Fibroblast of lung (primary cell): ENCODE measurements at places on chromosomes 3 and 15. TPM values are rescaled to one million over a fixed set of nuclear protein-coding genes. Genes with fewer than 3 reads are reported as not detected.

The CLDN16 gene
- total RNA-seq = under 0.01 and 0.33 TPM in 2 replicates

DNA sequence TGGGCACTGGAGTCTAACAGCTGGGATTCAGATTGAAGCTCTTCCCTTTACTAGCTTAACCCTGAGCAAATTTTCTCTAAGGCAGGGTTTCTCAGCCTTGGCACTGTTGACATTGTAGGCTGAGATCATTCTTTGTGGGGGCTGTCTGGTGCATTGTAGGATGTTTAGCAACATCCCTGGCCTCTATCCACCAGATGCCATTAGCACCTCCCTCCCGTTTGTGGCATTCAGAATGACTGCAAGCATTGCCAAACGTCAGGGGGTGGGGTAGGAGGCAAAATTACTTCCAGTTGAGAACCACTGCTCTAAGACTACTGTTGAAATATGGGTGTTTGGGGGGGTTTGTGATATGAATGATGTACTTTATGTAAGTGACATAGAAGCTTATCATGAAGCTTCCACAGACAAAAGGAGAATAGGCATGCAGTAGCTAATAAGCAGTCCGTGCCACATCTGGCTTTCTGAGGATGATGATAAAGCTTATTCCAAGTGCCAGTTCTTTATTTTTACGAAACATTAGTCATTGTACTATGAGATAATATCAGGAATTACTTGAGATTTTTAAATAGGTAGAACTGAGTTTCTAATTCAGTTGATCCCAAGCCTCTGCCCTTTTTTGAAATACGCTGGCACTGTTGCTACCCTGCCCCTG, 39.3 kb downstream of the NKIRAS1 start:
- no peaks in the 10 kb centered on the region for H3K27me3 ChIP-seq
- peak; percentile 83 for DNase-seq
- H3K36me3 ChIP-seq = no peaks in the 10 kb centered on the region
- H3K4me3 ChIP-seq = no peak overlapping the region
- H3K4me1 ChIP-seq = peaks cover 28% of the 10 kb centered on the region

The CPN2 gene
- total RNA-seq = not detected in 2 replicates

- H3K27me3 ChIP-seq = no peaks in the 10 kb centered on the region
- H3K27ac ChIP-seq = no peak overlapping the region
- DNase-seq = no peak
- H3K4me3 ChIP-seq = no peak overlapping the region
- H3K4me1 ChIP-seq = peaks cover 8% of the 10 kb centered on the region
- no peaks in the 10 kb centered on the region for H3K36me3 ChIP-seq
These were observed 43.4 kb downstream of the MYO5A start for GRCh38 chr15:52485290-52485689.

GRCh38 chr15:101411581-101411980, 77.9 kb downstream of the PCSK6 start:
- no peak overlapping the region for H3K4me3 ChIP-seq
- no peak overlapping the region for H3K27ac ChIP-seq
- DNase-seq = no peak
- no peaks in the 10 kb centered on the region for H3K27me3 ChIP-seq

The COLQ gene
- 0.26 and 0.33 TPM in 2 replicates for total RNA-seq

GRCh38 chr15:80790236-80790635, 11.1 kb downstream of the CEMIP start:
- H3K4me1 ChIP-seq = no peaks in the 10 kb centered on the region
- no peak for DNase-seq
- peaks cover 12% of the 10 kb centered on the region for H3K36me3 ChIP-seq
- no peak overlapping the region for H3K27ac ChIP-seq
- H3K4me3 ChIP-seq = no peak overlapping the region

- H3K4me3 ChIP-seq = no peak overlapping the region
- H3K27me3 ChIP-seq = no peaks in the 10 kb centered on the region
- no peaks in the 10 kb centered on the region for H3K4me1 ChIP-seq
These were observed 33.0 kb downstream of the FAM98B start for GRCh38 chr15:38486936-38487335.

GRCh38 chr3:94548581-94549316, 485.9 kb downstream of the NSUN3 start:
- H3K36me3 ChIP-seq = no peaks in the 10 kb centered on the region
- H3K27me3 ChIP-seq = no peaks in the 10 kb centered on the region
- no peaks in the 10 kb centered on the region for H3K4me1 ChIP-seq

- H3K4me1 ChIP-seq = peaks cover 3% of the 10 kb centered on the region
- H3K4me3 ChIP-seq = no peak overlapping the region
- no peaks in the 10 kb centered on the region for H3K36me3 ChIP-seq
- H3K27ac ChIP-seq = no peak overlapping the region
These were observed 5.5 kb downstream of the SHOX2 start for GRCh38 chr3:158100681-158101080.

- no peaks in the 10 kb centered on the region for H3K36me3 ChIP-seq
- no peak overlapping the region for H3K4me3 ChIP-seq
- no peaks in the 10 kb centered on the region for H3K4me1 ChIP-seq
- no peaks in the 10 kb centered on the region for H3K27me3 ChIP-seq
- no peak overlapping the region for H3K27ac ChIP-seq
- DNase-seq = no peak
These were observed 847.6 kb downstream of the NTRK3 start for GRCh38 chr15:87408902-87409301.

The PPP1R14D gene
- total RNA-seq = not detected in 2 replicates

DNA sequence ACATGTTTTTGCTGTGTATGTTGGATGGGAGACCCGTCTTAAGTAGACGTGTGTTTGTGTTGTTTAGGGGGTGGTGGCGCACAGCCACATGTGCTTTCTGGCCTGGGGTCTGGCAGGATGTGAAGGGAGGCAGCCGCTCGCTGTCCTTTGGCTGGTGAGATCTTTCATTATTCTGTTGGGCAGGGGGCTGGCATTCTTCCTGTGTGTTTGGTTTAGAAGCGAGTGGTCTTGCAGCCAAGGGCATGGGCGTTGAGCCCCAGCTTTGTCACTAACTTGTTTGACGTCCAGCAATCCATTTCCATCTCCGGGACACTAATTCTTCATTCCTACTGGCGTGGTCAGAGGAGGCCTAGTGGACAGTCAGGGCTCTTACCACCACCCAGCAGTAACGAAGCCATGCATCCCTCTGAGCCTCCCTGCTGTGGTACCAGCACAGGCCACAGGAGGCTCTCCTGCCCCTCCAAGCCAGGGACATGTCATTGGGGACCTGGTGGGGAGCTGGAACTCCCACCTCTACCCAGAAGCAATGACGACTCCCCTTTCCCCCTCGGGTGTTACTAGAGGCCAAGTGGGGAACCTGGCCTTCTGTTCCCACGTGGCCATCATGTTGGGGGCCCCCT, 10.7 kb downstream of the THSD4 start:
- peak overlapping the region; percentile 50 for H3K27ac ChIP-seq
- H3K27me3 ChIP-seq = no peaks in the 10 kb centered on the region
- peak; percentile 46 for DNase-seq
- H3K4me3 ChIP-seq = no peak overlapping the region
- peaks cover 2% of the 10 kb centered on the region for H3K4me1 ChIP-seq
- no peaks in the 10 kb centered on the region for H3K36me3 ChIP-seq

- H3K36me3 ChIP-seq = no peaks in the 10 kb centered on the region
- DNase-seq = peak; percentile 6
- no peak overlapping the region for H3K27ac ChIP-seq
- no peak overlapping the region for H3K4me3 ChIP-seq
These were observed 62.1 kb downstream of the SLC49A4 start for GRCh38 chr3:122857019-122857418.

- no peaks in the 10 kb centered on the region for H3K4me1 ChIP-seq
- peaks cover 9% of the 10 kb centered on the region for H3K27me3 ChIP-seq
- DNase-seq = peak; percentile 64
- H3K27ac ChIP-seq = no peak overlapping the region
- no peak overlapping the region for H3K4me3 ChIP-seq
These were observed 50.0 kb downstream of the CYP19A1 start for GRCh38 chr15:51288143-51289065.

DNA sequence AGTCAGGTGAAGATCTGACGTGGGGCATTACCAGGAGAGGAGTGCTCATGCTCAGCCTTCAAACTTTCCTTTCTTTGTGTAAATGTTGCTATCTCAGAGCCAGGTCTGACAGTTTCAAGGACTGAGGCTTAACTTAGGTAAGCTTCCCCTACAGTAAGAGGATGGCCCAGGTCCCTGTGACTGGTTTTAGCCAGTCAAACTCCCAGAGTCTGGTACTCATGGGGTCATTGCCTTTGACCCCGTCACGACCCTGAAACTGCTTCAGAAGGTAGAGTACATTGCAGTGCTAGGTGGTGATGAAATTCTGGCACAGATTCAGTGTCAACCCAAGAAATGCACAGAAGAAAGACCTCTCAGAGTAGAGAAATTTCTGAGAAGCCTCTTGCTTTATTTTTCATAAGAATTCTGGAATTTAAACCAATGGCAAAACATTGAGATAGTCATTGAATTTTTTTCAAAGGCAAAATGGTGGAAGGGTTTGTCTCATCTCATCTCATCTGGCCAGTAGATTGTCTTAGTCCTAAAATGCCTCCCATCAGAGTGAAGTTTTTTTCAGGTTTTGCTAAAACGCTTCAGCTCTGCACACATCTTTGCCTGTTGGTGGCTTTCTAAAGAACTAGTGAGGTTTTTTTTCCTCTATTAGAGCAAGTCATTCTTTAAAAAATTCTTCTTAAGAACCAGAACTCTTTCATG, 23.1 kb downstream of the ZBTB38 start:
- peaks cover 2% of the 10 kb centered on the region for H3K4me1 ChIP-seq
- peak; percentile 43 for DNase-seq
- H3K4me3 ChIP-seq = no peak overlapping the region
- no peak overlapping the region for H3K27ac ChIP-seq
- no peaks in the 10 kb centered on the region for H3K27me3 ChIP-seq

The CFAP100 gene
- total RNA-seq = not detected in 2 replicates

DNA sequence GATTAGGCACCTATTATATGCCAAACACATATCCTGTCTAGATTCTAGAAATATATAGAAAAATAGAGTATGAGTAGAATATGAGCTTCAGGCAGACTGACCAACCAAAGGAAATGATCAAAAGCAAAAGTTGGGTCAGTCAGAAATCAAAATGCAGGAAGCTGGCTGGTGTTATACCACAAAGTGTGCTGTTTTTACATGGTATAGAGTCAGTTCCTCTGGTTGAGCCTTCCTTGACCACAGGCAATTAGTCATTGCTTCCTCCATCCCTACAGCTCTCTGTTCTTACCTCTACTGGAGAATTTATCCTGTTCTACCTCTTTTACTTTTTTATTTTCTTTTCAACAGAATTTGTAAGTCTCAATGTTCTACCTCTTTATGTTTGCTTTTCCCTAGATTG, 149.8 kb downstream of the TMCO5A start:
- no peak for DNase-seq
- H3K4me3 ChIP-seq = no peak overlapping the region
- H3K4me1 ChIP-seq = no peaks in the 10 kb centered on the region
- H3K27me3 ChIP-seq = no peaks in the 10 kb centered on the region
- no peaks in the 10 kb centered on the region for H3K36me3 ChIP-seq
- H3K27ac ChIP-seq = no peak overlapping the region

DNA sequence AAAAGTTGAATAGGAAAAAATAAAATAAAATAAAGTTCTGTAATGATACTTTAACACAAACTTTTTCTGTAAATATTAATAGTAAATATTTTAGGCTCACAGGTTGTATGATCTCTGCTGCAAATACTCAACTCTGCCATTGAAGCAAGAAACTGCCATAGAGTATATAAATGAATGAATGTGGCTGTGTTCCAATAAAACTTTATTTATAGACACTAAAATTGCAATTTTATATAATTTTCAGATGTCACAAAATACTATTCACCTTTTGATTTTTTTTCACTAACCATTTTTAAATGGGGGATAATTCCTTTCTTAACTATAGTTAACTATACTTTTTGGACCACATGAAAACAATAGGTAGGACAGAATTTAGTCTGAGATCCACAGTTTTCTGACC, 16.0 kb downstream of the EIF1B start:
- DNase-seq = no peak
- H3K27me3 ChIP-seq = no peaks in the 10 kb centered on the region
- H3K4me3 ChIP-seq = no peak overlapping the region
- H3K4me1 ChIP-seq = no peaks in the 10 kb centered on the region

- H3K27ac ChIP-seq = no peak overlapping the region
- no peaks in the 10 kb centered on the region for H3K36me3 ChIP-seq
- H3K4me1 ChIP-seq = no peaks in the 10 kb centered on the region
- DNase-seq = no peak
These were observed 110.1 kb downstream of the MAP2K5 start for GRCh38 chr15:67652586-67652985.

The ADIPOQ gene
- not detected in 2 replicates for total RNA-seq

- no peak for DNase-seq
- H3K4me1 ChIP-seq = no peaks in the 10 kb centered on the region
- H3K27me3 ChIP-seq = no peaks in the 10 kb centered on the region
- H3K36me3 ChIP-seq = no peaks in the 10 kb centered on the region
- H3K4me3 ChIP-seq = no peak overlapping the region
These were observed 191.5 kb downstream of the TP63 start for GRCh38 chr3:189822726-189823125.

- H3K27ac ChIP-seq = no peak overlapping the region
- no peak overlapping the region for H3K4me3 ChIP-seq
- DNase-seq = peak; percentile 22
- peaks cover 5% of the 10 kb centered on the region for H3K4me1 ChIP-seq
These were observed 264.7 kb upstream of the NECTIN3 start for GRCh38 chr3:110806924-110807323.

The MASP1 gene
- total RNA-seq = 56.2 and 328 TPM in 2 replicates

DNA sequence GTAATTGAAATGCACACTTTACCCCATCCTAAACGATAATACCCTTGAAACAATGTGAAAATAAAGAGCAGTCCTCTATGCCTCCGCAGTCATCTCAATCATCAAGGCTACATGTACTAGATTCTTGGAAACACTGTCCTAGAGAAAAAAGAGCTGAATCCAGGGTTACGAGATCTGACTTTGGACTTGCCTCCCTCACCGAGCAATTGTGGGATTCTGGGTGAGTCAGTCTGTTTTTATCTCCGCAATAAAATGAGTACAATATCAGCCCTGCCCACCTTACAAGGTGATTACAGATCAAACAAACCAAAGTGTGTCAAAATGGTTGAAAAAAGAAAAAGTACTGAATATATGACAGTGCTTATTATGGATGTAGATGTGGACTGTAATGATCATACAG, 152.3 kb upstream of the SNTN start:
- H3K36me3 ChIP-seq = no peaks in the 10 kb centered on the region
- H3K4me3 ChIP-seq = no peak overlapping the region
- no peak for DNase-seq
- no peak overlapping the region for H3K27ac ChIP-seq
- H3K4me1 ChIP-seq = no peaks in the 10 kb centered on the region

DNA sequence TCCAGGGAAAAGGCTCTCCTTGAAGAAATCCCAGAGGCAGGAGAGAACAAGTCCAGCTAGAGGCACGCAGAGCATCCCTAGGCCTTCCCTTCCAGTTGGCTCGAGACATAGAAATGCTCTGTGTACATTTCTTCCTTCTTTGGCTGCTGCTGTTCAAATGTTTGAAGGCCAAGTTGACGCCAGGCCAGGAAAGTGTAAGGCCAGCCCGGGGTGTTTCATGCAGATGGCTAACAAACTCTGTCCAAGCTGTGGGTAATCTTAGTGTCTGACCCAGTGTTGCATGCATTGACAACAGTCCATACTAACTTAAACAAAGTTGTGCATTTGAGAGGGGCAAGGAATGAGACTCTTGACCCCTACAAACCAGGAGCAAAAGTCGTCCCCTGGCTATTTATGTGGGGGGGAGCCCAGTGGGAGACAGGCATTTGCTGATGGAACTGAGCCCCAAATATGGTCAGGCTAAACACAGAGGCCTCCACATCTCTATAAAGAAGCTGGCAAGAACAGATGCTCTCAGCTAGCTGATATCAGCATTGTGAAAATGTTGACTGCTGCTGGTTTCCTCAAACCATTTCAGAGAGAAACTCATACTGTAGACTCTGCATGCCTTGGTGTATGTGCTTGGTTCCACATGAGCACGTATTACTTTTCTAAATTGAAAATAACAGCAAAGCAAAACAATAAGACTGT, 139.5 kb downstream of the ADAMTS9 start:
- H3K36me3 ChIP-seq = no peaks in the 10 kb centered on the region
- peak; percentile 51 for DNase-seq
- no peak overlapping the region for H3K27ac ChIP-seq
- H3K4me1 ChIP-seq = peaks cover 2% of the 10 kb centered on the region

The MLF1 gene
- 7.9 and 11.8 TPM in 2 replicates for total RNA-seq
